Hematopoietic multipotent progenitor cell treated with erythropoietin and hydrocortisone succinate and interleukin-3 and kit ligand, for 15 days (in vitro differentiated cells): ENCODE measurements at places on chromosomes 3 and 15.

DNA sequence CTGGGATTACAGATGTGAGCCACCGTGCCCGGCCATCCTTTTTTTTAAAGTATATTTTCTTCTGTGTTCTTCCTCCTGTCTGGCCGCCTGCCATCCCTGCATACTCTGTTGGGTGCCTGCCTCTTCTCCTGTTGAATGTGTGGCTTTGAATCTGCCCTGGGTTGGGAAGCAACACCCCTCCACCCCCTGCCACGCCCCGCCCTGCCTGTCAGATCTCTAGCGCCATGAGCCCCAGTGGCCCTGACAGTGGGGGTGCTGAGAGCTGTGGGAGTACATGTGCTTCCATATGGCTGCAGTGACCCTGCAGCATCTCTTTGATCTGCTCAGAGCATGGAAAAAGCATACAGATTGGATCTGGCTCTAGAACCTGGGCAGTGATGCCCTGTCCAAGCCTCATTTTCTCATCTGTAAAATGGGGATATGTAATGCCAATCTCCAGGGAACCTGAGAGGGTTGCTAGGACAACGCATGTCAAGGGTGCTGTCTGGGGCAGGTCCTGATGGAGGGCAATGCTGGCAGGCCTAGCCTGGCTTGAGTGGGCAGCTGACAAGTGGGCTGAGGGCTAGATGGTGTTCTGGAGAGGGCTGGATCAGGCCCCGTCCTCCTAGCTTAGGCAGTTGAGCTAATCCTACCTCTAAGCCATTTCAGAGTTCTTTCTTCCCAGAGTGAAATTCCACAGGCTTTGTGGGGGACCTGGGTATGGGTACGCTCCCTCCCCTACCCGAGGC, 23.9 kb downstream of the CCDC13 start:
- no peak for DNase-seq

DNA sequence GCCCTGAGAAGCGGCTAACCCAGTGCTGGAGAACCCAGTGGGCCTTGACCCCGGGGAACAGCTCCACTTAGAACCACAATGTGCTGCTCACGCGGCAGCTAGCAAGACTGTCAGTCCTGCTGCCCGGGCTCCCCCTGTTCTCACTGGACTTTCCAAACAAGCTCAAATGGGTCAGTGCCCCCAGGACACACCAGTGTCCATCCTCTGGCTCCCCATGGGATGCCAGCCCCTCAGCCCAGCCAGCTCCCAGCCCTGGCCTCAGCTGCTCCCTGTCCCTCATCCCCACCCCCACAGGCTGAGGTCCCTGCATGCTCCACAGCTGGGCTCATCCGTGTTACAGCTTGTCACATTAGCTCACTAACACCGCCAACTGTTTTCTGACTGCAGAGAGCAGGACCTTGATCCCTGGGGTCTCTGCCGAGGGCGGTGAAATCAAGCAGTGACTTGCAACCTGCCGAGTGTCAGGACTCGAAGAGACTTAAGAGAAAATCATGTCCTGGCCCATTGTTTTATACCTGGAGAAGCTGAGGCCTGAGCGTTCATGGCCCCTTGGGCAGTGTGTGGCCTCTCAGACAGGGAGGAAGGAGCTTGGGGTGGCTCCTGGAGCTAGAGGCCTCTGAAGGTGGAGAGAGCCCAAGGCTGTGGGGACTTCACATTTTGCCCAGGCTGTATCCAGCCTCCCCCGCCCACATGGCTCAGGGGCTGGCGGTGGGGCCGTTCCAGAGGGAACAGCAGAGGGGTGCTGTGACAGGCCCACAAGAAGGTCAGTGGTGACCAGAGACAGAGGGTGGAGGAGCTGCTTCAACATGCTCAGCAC, 157.5 kb downstream of the MEGF11 start:
- no peak for DNase-seq

DNA sequence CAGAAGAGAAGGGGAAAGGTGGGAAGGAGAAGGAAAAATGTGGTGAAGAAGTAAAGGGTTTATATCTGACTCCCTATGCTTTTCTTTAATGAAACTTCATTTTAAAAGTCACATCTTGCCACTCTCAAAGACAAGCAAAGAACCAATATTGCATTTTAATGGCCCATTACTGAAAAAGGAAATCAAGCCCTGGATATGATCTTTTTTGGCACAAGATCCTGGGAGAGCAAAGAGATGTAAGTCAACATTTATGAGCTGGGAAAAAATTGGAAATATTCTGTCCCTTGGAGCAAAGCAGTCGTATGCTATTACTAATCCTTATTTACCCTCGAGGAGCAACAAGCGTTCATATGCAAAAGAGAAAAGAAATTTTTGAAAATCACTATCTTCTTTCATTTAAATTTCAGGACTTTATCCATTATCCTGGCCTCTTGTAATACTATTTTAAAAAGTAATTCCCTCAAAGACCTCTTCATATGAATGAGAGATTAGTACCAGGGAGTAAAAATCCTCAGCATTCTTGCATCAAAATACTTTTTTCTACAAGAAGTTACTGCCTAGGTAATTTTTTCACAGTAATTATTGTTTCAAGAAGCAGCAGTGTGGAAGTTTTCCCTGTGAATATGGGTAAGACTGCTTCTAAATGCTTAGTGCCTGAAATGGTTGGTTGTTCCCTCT, 435.3 kb upstream of the PDZRN3 start:
- no peak for DNase-seq

- DNase-seq = no peak
These were observed 132.1 kb upstream of the PRR20G start for GRCh38 chr3:127419641-127420553.

GRCh38 chr3:189490337-189490736, 140.9 kb upstream of the TP63 start:
- no peak for DNase-seq

GRCh38 chr3:113501597-113501996, 13.4 kb downstream of the SPICE1 start:
- no peak for DNase-seq

- DNase-seq = no peak
These were observed 1.7 kb upstream of the VPS18 start for GRCh38 chr15:40892447-40893012.

DNA sequence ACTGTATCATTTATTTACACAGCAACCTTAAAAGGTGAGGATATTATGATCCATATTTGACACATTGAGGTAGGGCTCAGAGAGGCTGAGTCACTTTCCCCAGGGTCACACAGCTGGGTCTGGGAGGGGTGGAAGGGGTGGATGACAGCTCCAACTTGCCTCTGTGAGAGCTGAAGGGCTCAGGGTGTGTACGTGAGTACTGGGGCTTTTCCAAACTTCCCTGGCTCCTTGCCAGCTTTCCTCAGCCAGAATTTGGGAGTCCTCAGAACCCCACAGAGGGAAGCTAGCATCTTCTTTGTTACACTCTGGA, 58.3 kb upstream of the SLC6A11 start:
- no peak for DNase-seq

GRCh38 chr15:74822233-74822632, 4.2 kb upstream of the CPLX3 start:
- DNase-seq = no peak

GRCh38 chr3:66253790-66254620, 33.2 kb downstream of the SLC25A26 start:
- DNase-seq = peak; percentile 52

GRCh38 chr3:78724859-78725258, 1042.9 kb downstream of the ROBO1 start:
- DNase-seq = no peak

DNA sequence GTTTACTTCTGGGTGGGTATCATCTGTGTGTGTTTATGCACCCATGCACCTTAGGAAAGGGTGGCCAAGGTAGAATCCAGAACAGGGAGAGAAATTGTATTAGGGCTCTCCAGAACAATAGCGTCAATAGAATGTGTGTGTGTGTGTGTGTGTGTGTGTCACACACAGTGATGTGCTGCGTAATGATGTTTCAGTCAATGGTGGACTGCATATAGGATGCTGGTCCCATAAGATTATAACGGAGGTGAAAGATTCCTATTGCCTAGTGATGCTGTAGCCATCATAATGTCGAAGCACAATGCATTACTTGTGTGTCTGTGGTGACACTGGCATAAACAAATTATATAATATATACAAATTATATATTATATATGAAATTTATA, 69.3 kb upstream of the PRR23C start:
- no peak for DNase-seq

DNA sequence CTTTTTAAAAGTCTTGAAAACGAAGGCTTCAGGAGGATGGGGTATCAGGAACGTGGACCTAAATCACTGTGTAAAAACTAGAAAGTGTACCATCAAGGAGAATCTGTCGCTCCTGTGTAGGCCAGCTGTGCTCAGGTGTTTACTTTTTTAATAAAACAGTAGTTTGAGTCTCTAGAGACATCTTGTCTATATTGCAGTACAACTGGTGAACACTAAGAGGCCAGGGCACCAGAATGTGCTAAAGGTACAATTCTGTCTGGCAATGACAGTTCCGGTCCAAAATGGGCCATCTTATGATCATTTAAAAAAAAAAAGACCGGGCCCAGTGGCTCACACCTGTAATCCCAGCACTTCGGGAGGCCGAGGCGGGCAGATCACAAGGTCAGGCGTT, 61.8 kb upstream of the MCF2L2 start:
- no peak for DNase-seq

DNA sequence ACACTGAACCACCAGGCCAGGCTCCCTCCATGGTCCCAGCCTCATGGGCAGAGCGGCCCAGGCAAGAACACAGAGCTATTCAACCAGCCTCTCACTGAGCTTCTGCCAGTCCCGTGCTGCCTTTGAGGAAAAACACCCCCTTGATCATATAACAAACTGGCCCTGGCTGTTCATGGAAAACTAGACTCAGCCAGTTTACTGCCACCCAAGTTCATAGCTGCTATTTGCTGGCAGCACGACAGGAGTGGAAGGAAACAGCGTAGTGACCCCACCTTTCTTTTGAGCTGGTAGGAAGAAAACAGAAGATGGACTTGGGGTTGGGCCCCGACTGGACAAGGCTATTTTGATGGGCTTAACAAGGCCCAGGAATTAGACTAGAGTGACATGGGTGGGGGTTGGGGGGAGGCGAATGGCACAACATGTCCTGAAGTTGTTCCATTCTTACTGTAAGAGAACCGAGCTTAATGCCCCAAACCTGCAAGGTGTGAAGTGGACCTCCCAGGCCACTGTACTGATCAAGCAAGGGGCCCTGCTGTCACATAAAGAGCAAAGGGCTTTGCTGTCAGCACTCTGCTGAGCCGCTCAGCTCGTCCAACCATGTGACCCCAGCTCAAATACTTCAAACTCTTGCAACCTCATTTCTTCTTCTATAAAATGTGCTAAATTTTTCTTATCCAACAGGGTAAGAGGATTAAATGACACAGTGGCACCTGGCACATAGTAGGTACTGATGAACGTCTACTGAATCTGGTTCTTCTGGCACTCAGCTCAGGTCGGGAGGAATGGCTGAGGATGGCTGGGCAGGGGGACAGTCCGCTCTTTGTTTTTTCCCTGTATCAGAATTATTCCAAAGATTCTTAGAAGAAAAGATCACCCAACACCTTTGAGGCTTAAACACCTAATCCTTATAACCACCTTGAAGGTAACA, 1.6 kb downstream of the FBXL22 start:
- no peak for DNase-seq

GRCh38 chr3:74561881-74562280, 52.6 kb downstream of the CNTN3 start:
- DNase-seq = no peak

- DNase-seq = no peak
These were observed 58.9 kb upstream of the GATA2 start for GRCh38 chr3:128551867-128552266.

DNA sequence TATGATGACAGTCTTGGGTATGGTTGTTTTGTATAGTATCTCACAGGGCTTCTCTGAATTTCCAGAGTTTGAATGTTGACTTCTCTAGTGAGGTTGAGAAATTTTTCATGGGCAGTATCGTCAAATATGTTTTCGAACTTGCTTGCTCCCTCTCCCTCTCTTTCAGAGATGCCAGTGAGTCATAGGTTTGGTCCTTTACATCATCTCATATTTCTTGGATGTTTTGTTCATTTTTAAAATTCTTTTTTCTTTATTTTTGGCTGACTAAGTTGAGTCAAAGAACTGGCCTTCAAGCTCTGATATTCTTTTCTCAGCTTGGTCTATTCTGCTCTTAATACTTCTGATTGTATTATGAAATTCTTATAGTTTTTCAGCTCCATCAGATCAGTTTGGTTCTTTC, 282.3 kb upstream of the NECTIN3 start:
- DNase-seq = no peak

GRCh38 chr3:45967724-45968123, 24.5 kb downstream of the CXCR6 start:
- no peak for DNase-seq

DNA sequence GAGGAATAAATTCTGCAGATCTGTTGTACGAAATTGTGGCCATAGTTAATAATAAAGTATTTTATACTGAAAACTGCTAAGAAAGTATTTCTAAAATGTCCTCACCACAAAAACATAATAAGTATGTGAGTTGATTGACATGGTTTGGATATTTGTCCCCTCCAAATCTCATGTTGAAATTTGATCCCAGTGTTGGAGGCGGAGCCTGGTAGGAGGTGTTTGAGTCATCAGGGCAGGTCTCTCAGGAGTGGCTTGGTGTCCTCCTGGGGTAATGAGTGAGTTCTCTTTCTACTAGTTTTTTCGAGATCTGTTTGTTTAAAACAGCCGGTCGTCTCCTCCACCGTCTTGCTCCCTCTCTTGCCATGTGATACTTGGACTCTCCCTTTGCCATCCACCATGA, 424.1 kb upstream of the KCNMB2 start:
- DNase-seq = no peak

DNA sequence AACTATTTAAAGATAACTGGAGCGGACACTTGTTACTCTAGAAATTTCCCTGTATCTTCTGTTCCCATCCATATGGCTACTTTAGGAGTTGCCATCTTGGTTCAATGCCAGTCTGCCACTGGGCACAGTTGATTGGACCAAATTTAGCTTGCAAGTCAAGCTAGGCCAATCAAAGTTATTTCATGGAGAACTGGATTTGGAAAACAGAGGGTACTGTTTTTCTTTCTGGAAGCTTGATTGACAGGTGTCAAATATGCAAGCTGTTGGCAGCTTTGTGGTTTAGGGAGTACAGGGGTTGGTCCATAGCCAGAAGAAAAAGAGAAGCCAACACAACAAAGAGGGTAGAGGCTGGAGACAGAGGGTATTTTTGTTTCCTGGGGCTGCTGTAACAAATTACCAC, 33.4 kb upstream of the KLHL25 start:
- DNase-seq = no peak

DNA sequence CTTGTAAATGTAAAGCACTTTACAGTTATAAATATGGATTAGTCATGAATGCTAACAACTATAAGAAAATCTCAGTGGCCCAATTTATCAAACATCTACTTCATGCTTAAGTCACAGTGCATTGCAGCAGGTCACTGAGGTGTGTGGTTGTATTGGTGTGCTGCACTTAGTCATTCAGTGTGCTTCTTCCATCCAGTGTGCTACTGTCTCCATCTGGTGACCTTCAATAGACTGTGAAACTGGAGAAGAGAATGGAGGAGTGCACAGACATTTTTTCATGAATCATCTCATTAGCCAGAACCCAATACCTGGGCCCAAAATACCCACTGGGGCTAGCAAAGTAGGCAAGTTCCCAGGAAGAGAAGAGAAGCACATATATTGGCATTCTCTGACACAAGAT, 199.6 kb downstream of the SHOX2 start:
- no peak for DNase-seq
